Skin of body (tissue), 3 donors: ENCODE measurements at places on chromosomes 4 and X. TPM values are rescaled to one million over a fixed set of nuclear protein-coding genes. Genes with fewer than 3 reads are reported as not detected.

DNA sequence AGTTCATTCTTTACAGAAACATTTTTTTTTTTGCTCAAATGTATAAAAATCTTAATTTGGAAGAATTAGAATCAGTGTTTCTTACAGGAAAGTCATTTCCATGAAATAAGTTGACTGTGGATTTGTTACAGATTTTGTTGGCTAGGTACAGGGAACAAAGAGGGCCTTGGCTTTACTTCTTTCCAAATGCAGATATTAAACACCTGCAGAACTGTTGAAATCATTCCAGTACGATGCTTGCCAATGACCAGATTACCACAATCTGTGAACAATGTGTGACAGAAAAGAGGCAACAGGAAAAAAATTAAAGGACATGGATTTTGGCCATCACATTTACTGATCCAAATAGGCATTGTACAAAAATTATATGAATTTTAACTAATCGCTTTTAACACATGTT, 70.8 kb downstream of the ANXA10 start:
- DNase-seq: no peak

- DNase-seq: no peak
Observed at GRCh38 chr4:183424109-183424744, 20.2 kb upstream of the CDKN2AIP start.

DNA sequence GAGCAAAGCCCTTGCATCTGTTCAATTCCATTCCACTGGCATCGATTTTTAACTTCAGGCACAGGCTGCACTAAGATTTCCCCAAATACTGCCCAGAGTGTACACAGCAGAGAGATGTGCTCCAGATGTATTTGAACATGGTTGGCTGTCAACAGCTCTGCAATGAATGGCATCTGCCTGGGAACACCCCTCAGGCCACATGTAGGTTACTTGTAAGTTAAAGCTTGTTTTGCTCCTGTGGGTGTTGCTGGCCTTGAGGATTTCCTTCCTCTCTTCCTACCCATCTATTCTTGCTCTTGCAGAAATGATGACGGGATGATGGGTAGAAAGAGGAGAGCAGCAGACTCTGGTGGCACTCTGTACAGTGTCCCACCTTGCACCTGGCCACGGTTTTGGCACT, 69.3 kb upstream of the HELT start:
- DNase-seq: peak; percentile 20

- DNase-seq: peak; percentile 60
Observed at GRCh38 chr4:128707864-128708263, 101.6 kb upstream of the JADE1 start.

GRCh38 chrX:13428053-13428786, 108.4 kb upstream of the ATXN3L start:
- no peak for DNase-seq

Gene MAGT1
- total RNA-seq: 82.8 TPM

DNA sequence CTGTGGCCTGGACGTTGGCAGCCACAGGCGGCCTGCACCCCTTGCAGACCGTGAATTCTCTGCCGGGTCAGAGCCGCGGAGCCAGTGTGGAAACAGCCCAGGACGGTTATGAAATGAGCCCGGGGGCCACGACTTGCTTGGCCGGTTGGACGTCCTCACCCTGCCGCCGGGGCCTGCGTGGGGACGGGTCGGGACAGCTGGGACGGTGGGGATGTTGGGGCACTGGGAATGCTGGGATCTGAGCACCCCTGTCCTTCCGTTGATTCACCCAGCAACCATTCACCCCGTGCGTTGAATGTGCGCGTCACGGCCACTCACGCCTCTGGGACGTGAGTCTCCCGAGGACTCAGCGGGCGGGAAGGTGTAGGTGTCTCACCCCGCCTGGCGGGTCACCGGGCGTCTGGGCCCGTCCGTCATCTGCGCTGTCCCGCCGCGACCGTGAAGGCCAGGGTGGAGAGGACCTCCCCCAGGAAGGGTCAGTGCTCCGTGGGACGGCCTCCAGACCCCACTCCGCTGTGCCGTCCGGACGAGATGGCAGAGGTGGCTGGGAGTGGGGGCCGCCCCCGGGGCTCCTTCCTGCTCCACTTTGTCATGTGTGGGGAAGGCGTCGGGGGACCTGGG, 4.5 kb upstream of the PLCXD1 start:
- DNase-seq: no peak

Gene GNRHR
- total RNA-seq: not detected

GRCh38 chrX:147693511-147693910, 218.2 kb upstream of the FMR1 start:
- DNase-seq: no peak

- no peak for DNase-seq
Observed at GRCh38 chrX:66022632-66023384, 17.1 kb downstream of the VSIG4 start.

- DNase-seq: no peak
Observed at GRCh38 chrX:15877380-15877779, 22.8 kb upstream of the AP1S2 start.

DNA sequence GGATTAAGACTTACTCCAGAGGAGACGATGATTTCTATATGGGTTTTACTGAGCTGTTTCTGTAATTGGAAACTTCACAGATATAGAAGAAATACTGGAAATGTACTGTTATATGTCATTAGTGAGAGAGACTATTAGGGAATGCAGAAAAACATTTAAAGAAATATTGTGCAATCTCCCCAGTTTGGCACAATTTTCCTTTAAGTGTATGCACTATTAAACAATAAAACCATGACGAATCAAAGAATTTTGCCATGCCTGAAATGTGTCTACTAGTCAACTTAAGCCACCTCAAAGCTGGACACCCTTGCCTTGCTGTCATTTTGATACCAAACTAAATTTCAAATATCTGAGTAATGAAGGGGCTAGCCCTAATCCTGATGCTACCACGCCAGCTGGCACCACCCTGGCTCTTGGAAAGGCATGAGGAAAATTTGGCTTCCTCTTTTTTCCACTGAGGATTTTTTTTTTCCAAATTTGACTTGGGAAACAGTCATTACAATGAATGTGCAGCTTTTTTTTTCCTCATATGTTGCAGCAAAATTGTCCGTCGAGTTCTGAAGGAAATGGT, 36.1 kb downstream of the MTTP start:
- no peak for DNase-seq

Gene GYPE
- total RNA-seq: 2.6 TPM

Gene TXLNG
- 13.8 TPM for total RNA-seq
